ENCODE measurements at places on chromosomes 13 and 19. TPM values are rescaled to one million over a fixed set of nuclear protein-coding genes. Genes with fewer than 3 reads are reported as not detected.
A peak's percentile ranks its signal among the peaks of the same experiment; 100 is the strongest.

Gene FOXA3
- total RNA-seq: not detected

Gene TPTE2
- not detected for total RNA-seq

Gene ICAM4
- 0.27 TPM for total RNA-seq

Gene SIGLEC7
- 0.41 TPM for total RNA-seq

Gene KCNRG
- total RNA-seq: 1.4 TPM

Gene PSG4
- total RNA-seq: not detected

Gene PDX1
- total RNA-seq: not detected

Gene FAM174C
- total RNA-seq: 25.2 TPM

DNA sequence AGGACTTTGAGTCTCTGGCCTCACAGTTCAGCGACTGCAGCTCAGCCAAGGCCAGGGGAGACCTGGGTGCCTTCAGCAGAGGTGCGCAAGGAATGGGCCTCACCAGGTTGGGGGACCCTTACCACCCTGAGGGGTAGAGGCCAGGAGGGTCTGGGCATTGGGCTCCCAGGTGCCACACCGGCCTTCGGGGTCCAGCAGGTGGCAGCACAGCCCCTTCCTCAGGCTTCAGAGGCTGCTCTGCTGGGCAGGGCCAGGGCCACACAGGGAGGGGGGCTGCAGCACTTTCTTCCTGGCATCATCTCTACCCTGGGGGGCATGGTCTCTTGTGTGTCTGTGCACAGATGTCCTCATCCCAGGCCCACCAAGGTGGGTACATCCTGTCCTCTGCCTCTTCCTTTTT lies 12.9 kb downstream of the PIN1 start:
- no peak for DNase-seq

- DNase-seq: no peak
Measured at GRCh38 chr13:57970404-57970803, 338.9 kb downstream of the PCDH17 start.

DNA sequence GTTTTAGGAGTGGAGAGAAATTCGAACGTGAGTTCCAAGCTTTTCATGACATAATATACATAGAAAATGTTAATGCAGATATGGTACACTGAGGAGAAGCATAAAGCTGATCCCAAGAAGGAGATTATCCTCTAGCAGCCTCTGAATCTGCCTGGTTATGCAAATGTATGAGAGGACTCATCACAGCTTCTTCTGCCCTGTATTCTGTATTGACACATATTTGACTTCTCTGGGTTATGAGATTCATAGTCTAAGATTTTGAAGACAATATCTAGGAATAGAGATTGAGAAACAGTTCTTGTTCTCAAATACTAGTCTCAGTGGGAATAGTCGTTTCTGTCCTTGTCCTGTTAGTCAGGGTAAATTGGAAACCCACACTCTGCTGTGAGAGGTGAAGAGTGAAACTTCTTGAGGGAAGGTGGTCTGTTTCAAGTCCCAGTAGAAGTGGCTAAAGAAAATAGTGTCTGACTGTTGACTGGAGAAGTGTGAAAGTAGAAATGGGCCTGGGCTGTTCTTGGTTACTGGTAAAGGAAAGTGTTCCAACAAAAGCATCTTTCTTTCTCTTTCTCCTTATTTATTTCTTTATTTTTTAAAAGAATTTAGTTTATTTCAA lies 1356.6 kb downstream of the SLITRK5 start:
- no peak for DNase-seq

GRCh38 chr13:23695711-23696464 lies 125.7 kb downstream of the TNFRSF19 start:
- no peak for DNase-seq

- peak; percentile 64 for DNase-seq
Measured at GRCh38 chr19:17847538-17848366, at the start of gene JAK3. Gene JAK3 (minus strand): TSS chr19:17847982. CDS start chr19:17844417, 3,565 bp downstream.

DNA sequence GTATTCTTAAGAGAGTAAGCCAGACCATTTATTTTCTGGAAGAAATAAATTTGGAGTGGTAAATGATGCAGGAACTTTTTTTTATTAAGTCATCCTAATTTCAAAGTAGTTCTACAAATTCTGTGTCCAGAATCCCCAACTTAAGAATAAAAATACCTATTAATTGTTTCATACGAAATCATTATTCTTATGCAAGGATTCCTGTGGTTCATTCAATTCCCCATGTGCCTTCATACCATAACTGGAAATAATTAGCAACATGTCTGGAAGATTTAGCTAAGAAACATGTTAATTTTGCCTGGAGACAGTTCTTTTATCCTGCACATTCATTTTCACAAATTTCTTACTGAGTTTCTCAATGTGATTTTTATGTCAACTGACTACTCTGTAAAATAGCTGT lies 408.6 kb downstream of the PCDH9 start:
- DNase-seq: no peak

DNA sequence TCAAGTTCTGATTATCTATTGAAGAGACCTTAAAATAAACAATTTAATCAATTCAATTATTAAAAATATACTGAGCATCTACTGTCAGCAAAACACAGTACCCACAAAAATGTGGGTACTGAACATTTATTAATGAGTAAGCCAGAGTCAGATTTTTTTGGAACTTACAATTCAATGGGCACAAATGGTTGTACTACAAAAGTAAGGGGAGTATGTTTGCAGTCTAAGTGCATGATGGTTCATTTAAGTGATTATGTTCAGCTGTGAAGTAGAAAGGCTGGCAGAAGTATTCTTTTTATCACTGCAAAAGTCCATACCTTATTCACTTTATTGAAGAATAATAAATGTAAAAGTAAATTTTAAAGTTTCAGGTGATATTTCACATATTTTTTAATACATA lies 27.6 kb downstream of the FGF14 start:
- no peak for DNase-seq

GRCh38 chr13:95074820-95075219 lies 226.4 kb downstream of the ABCC4 start:
- DNase-seq: no peak

GRCh38 chr13:33127009-33127551 lies 110.9 kb downstream of the KL start:
- peak; percentile 50 for DNase-seq

DNA sequence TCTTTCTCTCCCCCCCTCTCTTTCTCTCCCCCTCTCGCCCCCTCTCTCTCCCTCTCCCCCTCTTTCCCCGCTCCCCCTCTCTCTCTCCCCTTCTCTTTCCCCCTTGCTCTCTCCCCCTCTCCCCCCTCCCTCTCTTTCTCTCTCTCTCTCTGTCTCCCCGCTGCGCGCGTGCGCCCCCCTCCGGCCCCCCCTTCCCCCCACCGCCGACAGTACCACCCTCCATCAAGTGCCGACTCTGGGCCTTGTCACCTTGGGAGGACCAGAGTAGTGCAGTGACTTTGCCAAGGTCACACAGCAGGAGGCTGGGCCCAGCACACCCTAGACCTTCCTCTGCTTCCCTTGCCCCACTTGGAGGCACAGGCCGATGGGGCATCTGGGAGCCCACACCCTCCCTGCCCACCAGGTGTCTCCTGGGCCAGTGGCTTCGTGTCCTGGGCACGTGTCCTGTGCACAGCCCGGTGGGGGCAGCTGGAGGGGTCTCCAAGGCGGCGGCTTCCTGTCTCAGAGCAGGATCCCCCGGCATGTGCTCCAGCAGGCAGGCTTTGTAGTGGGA lies 121.6 kb downstream of the KDM4B start:
- no peak for DNase-seq

GRCh38 chr19:16074488-16075365 lies 1.6 kb upstream of the TPM4 start:
- DNase-seq: no peak

DNA sequence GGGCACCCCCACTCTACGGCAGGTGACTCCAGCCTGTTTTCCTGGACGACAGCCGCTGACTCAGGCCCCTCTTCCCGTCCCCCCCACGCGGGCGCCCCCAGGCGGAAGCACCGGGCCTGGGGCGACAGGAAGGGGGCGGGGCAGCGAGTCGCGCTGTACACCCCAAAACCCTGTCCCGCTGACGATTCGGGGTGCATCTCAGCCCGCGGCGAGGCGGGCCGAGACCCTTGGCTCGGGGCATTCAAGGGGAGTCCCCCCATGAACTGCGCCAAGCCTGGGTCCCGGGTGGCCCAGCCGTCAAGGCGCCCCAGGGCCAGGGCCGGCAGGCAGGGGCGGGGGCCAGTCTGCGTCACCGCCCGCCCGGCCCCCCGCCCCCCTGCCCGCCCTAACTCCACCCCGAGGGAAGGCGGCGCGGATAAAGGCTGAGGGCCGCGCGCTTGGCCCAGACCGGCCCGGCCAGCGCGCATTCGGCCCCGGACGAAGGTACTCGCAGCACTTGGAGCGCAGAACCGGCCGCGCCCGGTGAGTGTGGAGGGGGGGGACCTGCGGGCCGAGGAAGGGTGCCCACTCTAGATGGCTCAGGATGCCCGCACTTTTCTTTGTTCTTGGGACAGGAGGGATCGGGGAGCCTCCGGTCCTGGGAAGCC lies at the start of gene MIDN:
TSS of gene MIDN (plus strand) at position 445 of the 647 bp plus-strand sequence. CDS start 1,714 bp downstream, outside the sequence.
- DNase-seq: peak; percentile 88

- peak; percentile 89 for DNase-seq
Measured at GRCh38 chr13:37618554-37618953, 20.0 kb upstream of the POSTN start.

DNA sequence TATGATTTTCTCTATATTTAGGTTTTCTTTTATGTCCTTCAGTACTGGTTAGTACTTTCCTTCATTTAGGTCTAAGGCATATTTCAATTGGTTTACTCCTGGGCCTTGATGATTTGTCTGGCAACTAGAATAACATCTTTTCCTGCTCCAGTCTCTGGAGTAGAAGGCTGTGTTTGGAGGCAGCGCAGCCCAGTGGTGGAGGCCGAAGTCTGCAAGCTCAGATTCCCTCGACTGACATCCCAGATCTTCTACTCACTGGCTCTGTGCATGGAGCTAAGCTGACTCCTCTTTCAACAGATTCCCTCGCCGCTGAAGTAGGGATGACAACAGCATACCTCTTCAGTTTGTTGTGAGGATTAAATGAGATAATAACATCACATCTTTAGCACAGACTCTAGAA lies 141.0 kb downstream of the RAP2A start:
- peak; percentile 40 for DNase-seq

DNA sequence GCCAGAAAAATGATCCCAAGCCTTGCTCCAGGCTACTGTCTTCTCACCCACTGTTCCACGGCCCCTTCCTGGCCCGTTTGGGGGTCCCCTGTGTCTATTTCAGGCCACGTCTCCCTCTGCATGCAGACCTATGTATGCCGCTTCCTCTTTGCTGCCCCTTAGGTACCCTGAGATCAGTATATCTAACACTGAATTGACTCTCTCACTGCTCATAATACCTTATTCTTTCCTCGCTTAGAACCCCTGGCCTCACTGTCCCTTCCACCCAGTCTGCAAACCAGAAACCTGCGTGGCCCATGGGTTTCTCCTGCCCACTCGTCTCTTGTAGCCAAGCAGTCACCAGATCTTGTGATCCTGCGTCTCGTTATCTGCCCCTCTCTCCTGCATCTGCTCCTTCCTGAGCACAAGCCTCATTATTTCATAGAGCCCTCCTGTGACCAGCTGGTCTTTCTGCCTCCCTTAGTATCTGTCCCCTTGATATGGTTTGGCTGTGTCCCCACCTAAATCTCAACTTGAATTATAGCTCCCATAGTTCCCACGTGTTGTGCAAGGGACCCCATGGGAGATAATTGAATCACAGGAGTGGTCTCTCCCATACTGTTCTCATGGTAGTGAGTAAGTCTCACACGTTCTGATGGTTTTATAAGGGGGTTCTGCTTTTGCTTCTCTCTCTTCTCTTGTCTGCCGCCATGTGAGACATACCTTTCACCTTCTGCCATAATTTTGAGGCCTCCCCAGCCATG lies 109.0 kb upstream of the RNF113B start:
- no peak for DNase-seq

DNA sequence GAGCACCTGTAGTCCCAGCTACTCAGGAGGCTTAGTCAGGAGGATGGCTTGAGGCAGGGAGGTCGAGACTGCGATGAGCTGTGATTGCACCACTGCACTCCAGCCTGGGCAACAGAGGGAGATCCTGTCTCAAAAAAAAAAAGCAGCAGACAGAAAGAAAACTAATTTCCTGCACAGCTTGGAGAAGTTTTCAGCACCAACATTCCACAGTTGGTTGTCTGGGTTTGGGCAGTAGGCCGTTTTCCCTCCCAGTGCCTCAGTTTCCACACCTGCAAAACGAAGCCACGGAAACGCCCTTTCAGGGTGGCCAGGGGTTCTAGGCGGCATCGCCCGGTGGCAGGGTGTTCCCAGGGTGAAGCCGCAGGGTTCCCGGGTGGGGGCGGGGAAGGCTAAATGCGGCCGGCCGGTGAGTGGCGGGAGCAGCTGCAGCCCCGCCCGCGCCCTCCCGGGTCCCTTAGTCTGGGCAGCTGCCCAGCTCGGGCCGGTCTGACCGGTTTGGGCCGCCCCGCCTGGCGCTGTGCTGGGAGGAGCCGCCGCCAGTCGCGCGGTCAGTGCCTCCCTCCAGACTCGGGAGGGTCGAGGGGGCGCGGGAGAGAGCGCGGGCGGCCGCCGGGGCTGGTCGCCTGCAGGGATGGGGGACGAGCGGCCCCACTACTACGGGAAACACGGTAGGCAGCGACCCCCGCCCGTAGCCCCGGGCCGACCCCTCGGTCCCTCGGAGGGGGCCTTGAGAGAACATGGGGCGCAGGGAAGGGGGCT lies at the start of gene SLC44A2:
TSS of gene SLC44A2 (plus strand) at position 551 of the 759 bp plus-strand sequence. CDS start at position 632, 81 bp downstream.
- peak; percentile 51 for DNase-seq

- DNase-seq: peak; percentile 19
Measured at GRCh38 chr13:60756306-60756705, 359.3 kb downstream of the TDRD3 start.

GRCh38 chr19:2455851-2456570 lies 748 bp downstream of the LMNB2 start:
- no peak for DNase-seq

DNA sequence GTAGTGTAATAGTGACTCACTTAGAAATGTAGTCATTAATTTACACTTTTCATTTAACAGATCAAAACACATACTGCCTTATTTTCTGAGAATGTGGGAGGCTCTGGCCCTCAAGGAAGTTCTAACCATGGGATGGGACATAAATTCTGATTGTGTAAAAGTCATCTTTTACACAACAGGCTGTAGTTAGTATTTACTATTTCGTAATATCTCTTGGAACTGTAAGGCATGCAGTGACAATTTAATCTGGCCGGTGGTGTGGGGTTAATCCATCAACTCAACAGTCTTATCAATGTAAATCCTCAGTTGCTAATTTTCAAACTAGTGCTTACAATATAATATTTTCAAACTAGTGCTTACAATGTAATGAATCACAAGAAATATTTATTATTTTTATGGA lies 1599.2 kb downstream of the EFNB2 start:
- DNase-seq: no peak

GRCh38 chr13:59686798-59687394 lies 476.8 kb downstream of the DIAPH3 start:
- DNase-seq: no peak

GRCh38 chr13:55606045-55606665 lies 1534.6 kb upstream of the PRR20A start:
- no peak for DNase-seq

GRCh38 chr19:53917356-53917755 lies 8.3 kb downstream of the CACNG7 start:
- DNase-seq: no peak

DNA sequence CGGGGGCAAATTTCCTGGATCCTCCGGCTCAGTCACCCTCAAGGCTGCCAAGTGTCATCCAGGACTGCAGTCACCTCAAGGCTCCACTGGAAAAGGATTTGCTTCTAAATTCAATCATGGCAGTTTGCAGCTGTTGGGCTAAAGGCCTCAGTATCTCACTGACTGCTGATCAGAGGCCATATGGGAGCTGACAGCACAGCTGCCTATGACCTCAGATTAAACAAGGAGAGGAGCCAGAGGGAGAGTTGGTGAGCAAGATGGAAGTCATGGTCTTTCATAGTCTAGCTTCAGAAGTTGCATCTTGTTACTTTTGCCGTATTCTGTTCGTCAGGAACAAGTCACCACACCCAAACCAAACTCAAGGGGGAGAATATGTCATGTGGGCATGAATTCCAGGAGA lies 849.7 kb downstream of the UQCRFS1 start:
- no peak for DNase-seq
